ENCODE measurements at places on chromosomes 3 and 15. TPM values are rescaled to one million over a fixed set of nuclear protein-coding genes. Genes with fewer than 3 reads are reported as not detected.

DNA sequence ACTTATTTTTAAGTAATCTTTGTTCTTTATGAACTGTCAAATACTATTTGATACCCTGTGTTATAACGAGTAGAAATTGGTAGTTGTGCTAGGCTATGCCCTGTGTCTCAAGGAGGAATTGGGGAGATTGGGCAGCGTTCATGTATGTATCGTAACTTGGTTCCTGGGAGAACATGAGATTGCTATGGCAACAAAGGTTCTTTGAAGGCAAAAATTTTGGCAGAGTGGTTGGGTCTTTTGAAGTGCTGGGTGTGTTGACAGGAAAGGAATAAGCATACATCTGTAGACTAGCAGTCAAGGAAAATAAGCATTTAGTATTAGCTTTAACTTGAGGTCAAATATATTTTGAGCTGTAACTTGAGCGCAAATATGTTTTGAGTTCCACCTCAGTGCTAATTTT lies 45.3 kb downstream of the TCF12 start:
- H3K27ac ChIP-seq, result no peak overlapping the region
- peaks cover 24% of the 10 kb centered on the region for H3K4me1 ChIP-seq
- no peak for DNase-seq
- H3K36me3 ChIP-seq, result no peaks in the 10 kb centered on the region
- no peaks in the 10 kb centered on the region for H3K27me3 ChIP-seq
- H3K4me3 ChIP-seq, result no peak overlapping the region

GRCh38 chr15:51184627-51185026 lies 89.9 kb upstream of the TNFAIP8L3 start:
- no peak for DNase-seq
- no peaks in the 10 kb centered on the region for H3K4me1 ChIP-seq
- H3K4me3 ChIP-seq, result no peak overlapping the region
- peaks cover 12% of the 10 kb centered on the region for H3K27me3 ChIP-seq
- no peaks in the 10 kb centered on the region for H3K36me3 ChIP-seq

DNA sequence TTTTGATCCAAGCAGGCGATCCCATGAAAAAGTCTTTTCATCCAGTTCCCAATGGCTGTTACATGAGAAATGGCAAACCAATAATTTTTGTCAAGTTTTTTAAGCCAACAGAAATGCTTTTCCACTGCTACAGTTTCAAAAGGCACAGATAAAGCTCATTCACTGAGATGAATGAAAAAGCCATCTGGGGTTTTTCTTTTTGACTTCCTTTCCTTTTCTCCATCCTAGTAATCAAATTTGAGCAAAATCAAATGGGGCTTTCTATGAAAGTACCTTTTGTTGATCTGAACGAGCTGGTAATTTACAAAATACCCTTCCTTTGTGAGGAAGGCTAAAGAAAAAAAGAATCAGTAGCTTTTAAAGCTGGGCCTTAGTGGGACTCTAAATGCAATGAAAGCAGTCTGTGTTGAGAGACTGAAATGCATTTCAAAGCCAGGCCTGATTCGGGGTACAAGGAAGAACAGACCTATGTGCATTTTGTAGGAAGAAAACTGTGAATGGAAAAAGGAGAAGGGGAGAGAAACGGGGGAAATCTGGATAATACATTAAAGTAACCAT lies 185.2 kb upstream of the DNAJC19 start:
- no peak overlapping the region for H3K27ac ChIP-seq
- H3K36me3 ChIP-seq, result no peaks in the 10 kb centered on the region
- DNase-seq, result no peak
- H3K4me1 ChIP-seq, result no peaks in the 10 kb centered on the region
- H3K4me3 ChIP-seq, result no peak overlapping the region

GRCh38 chr3:186110975-186111974 lies 2.4 kb upstream of the ETV5 start:
- peaks cover 80% of the 10 kb centered on the region for H3K27me3 ChIP-seq
- H3K4me3 ChIP-seq, result peak overlapping the region; percentile 89

GRCh38 chr3:106518516-106518915 lies 649.7 kb upstream of the CBLB start:
- no peaks in the 10 kb centered on the region for H3K36me3 ChIP-seq
- DNase-seq, result no peak
- no peaks in the 10 kb centered on the region for H3K27me3 ChIP-seq
- H3K4me1 ChIP-seq, result peaks cover 2% of the 10 kb centered on the region
- H3K27ac ChIP-seq, result no peak overlapping the region
- H3K4me3 ChIP-seq, result no peak overlapping the region

- H3K4me1 ChIP-seq, result peaks cover 8% of the 10 kb centered on the region
- H3K4me3 ChIP-seq, result no peak overlapping the region
- no peaks in the 10 kb centered on the region for H3K27me3 ChIP-seq
- no peaks in the 10 kb centered on the region for H3K36me3 ChIP-seq
- H3K27ac ChIP-seq, result no peak overlapping the region
Observed at GRCh38 chr3:61182662-61183061, 68.6 kb downstream of the FHIT start.

GRCh38 chr3:99579965-99580364 lies 58.4 kb upstream of the COL8A1 start:
- H3K4me1 ChIP-seq, result no peaks in the 10 kb centered on the region
- H3K27ac ChIP-seq, result no peak overlapping the region
- H3K27me3 ChIP-seq, result no peaks in the 10 kb centered on the region

DNA sequence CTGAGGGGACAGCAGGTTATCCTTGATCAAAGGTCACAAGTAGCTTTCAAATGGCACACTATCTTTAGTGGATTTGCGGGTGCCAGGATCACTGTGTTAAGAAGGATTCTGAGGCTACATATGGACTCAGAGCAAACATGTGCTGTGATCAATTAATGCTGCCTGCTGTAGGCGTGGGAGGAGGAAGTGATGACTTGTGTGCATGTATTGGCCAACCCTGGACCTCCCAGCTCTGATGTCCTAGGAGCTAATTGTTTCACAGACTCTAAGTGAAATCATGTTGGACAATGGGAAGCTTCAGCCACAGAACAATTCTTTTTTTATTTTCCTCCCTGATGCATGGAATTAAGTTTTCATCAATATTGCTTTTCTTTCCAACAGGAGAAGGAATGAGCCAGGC lies 24.4 kb downstream of the FAH start:
- H3K4me3 ChIP-seq, result no peak overlapping the region
- peaks cover 46% of the 10 kb centered on the region for H3K36me3 ChIP-seq
- H3K27me3 ChIP-seq, result no peaks in the 10 kb centered on the region
- DNase-seq, result no peak

- H3K36me3 ChIP-seq, result no peaks in the 10 kb centered on the region
- peaks cover 3% of the 10 kb centered on the region for H3K4me1 ChIP-seq
- no peak overlapping the region for H3K4me3 ChIP-seq
- no peak overlapping the region for H3K27ac ChIP-seq
- no peak for DNase-seq
- H3K27me3 ChIP-seq, result peaks cover 48% of the 10 kb centered on the region
Observed at GRCh38 chr15:65069179-65069578, 1.4 kb upstream of the RASL12 start.

GRCh38 chr15:94206463-94207167 lies 24.7 kb upstream of the MCTP2 start:
- peak overlapping the region; percentile 96 for H3K27ac ChIP-seq
- peak; percentile 89 for DNase-seq
- H3K4me1 ChIP-seq, result peaks cover 27% of the 10 kb centered on the region

- no peaks in the 10 kb centered on the region for H3K36me3 ChIP-seq
- peak; percentile 79 for DNase-seq
- H3K4me3 ChIP-seq, result peak overlapping the region; percentile 25
- H3K27me3 ChIP-seq, result no peaks in the 10 kb centered on the region
Observed at GRCh38 chr3:7876741-7877297, 624.8 kb upstream of the LMCD1 start.

DNA sequence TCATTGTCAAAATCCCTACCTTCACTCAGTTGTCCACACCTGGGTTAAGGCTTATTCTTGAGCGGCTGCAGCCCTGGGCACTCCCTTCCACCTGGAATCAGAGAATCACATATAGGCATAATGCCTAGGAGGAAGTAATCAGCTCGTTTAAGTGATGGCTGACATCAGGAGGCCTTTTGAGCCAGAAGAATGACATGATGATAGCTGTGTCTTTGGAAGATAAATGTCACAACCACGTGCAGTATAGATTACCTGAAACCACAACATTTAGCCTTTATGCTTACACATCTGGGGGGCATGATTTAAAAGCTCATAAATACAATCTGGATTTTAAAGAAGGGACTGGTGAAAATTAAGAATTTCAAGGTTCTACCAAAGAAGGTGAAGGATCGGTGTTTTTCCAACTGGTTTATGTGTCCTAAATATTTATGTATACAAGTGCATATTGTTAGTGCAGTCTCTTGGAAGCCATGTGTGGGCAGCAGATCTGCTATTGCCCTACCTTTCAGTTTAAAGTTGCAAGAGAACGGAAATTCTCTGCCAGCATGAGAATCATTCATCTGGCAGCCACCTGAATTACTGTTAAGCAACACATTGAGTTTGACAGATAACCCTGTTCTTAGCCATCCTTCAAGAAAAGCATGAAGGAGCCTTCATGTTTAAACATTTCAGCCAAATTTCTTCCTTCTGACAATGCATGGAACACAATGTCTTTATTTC lies 163.4 kb upstream of the NR2E3 start:
- no peak overlapping the region for H3K4me3 ChIP-seq
- H3K27me3 ChIP-seq, result peaks cover 8% of the 10 kb centered on the region
- no peaks in the 10 kb centered on the region for H3K36me3 ChIP-seq

- peaks cover 26% of the 10 kb centered on the region for H3K4me1 ChIP-seq
- H3K27me3 ChIP-seq, result peaks cover 20% of the 10 kb centered on the region
- peak; percentile 46 for DNase-seq
- no peak overlapping the region for H3K27ac ChIP-seq
- H3K36me3 ChIP-seq, result peaks cover 7% of the 10 kb centered on the region
- no peak overlapping the region for H3K4me3 ChIP-seq
Observed at GRCh38 chr3:46022909-46023785, 4.1 kb downstream of the XCR1 start.

GRCh38 chr15:99305761-99306505 lies 54.7 kb downstream of the LRRC28 start:
- no peaks in the 10 kb centered on the region for H3K27me3 ChIP-seq
- peaks cover 2% of the 10 kb centered on the region for H3K4me1 ChIP-seq
- no peaks in the 10 kb centered on the region for H3K36me3 ChIP-seq
- H3K4me3 ChIP-seq, result no peak overlapping the region
- no peak for DNase-seq

GRCh38 chr3:169954142-169954756 lies 12.4 kb upstream of the SEC62 start:
- peaks cover 3% of the 10 kb centered on the region for H3K27me3 ChIP-seq
- DNase-seq, result no peak
- peaks cover 2% of the 10 kb centered on the region for H3K4me1 ChIP-seq
- no peak overlapping the region for H3K4me3 ChIP-seq
- H3K27ac ChIP-seq, result no peak overlapping the region

DNA sequence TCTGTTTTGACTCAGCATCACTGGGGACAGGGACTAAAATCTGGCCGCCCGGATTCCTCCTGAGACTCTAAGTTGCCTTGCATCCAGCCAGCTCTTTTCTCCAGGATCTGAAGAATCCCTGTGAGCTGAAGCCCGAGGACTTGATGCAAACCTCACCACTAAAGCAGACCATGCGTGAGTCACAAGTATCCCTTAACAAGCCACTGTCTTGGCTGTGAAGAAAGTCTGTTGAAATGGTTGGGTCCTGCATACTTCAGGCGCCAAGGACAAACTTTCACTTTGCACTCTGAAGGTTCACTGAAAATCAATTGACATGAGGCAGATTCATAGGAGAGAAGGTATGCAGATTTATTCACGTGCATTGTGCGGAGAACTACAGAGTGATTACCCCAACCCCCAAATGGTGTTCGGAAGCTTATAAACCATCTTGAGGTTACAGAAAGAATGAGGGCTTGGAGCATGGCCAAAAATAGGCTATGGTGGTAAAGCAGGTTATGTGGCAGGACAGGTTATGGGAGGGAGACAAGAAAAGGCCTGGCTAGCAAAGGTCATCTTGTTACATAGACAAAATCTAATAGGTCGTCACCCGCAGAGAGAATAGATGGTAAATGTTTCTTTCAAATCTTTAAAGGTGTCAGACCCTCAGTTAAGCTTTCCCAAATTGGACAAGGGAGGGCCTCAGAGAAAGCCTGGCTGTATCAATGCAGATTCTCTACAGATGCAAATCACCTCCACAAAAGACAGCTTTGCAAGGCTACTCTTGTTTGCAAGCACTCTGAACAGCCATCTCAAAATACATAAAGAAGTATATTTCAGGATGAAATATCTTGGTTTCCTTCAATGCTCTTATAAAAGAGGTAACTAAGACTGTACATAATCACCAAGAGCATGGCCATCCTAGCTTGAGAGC lies 126.3 kb upstream of the PLAAT1 start:
- no peak for DNase-seq
- H3K36me3 ChIP-seq, result no peaks in the 10 kb centered on the region
- peaks cover 4% of the 10 kb centered on the region for H3K27me3 ChIP-seq
- no peak overlapping the region for H3K4me3 ChIP-seq
- no peaks in the 10 kb centered on the region for H3K4me1 ChIP-seq

DNA sequence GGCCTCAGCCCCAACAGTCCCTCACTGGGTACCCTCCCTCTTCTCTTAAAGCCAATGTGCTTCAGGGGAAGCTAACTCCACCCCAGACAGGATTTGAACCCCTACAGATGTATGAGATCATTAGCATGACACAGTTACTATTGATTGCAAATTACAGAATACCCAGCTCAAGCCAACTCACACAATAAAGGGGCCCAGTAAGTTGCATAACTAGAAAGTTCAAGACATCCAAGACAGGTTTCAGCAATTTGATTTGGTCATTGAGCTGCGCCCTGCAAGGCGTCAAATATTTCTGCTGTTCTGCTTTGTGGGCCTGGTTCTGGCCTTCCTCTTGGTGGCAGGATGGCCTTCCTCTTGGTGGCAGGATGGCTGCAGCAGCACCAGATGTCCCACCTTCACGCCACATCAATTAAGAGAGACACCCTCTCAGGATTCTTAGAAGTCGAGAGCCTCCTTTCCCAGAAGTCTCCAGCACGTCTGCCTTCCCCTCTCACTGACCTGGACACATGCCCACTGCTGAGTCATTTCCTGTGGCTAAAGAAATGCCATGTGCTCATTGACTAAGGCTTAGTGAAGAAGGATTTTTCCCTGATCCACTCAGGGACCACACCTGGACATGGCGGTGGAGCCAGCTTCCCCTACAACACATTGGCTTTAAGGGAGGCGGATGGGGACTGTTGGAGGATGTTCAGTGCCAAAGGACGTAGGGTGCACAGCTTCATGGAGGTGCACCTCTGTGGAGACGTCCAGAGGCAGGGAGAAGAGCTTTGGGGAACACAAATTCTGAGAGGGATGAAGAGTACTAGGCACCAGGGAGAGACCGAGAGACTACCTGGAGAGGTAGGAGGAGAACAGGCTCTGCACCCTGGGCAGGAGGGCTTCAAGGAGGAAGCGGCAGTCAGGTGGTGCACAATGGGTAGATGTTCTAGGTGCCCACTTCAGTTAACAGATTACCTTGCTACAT lies 49.1 kb downstream of the DNASE1L3 start:
- no peak for DNase-seq
- peaks cover 7% of the 10 kb centered on the region for H3K36me3 ChIP-seq
- no peaks in the 10 kb centered on the region for H3K27me3 ChIP-seq
- no peak overlapping the region for H3K27ac ChIP-seq
- H3K4me3 ChIP-seq, result no peak overlapping the region

- H3K36me3 ChIP-seq, result peaks cover 11% of the 10 kb centered on the region
- H3K4me1 ChIP-seq, result peaks cover 2% of the 10 kb centered on the region
- H3K27me3 ChIP-seq, result no peaks in the 10 kb centered on the region
Observed at GRCh38 chr15:50024281-50024680, 94.8 kb downstream of the ATP8B4 start.

GRCh38 chr3:126537116-126537729 lies 13.3 kb downstream of the CHST13 start:
- H3K4me3 ChIP-seq, result no peak overlapping the region
- H3K4me1 ChIP-seq, result no peaks in the 10 kb centered on the region

The KCNAB1 gene
- total RNA-seq, result not detected

The PLA1A gene
- 0.31 TPM for total RNA-seq

The TMC3 gene
- not detected for total RNA-seq

The CFAP20DC gene
- total RNA-seq, result 0.98 TPM

The UBA7 gene
- total RNA-seq, result 91.7 TPM

The CEMIP gene
- not detected for total RNA-seq

The NRG4 gene
- not detected for total RNA-seq

The IMPG2 gene
- total RNA-seq, result 0.05 TPM

The VIPR1 gene
- total RNA-seq, result 0.80 TPM

Data from activated CD4-positive, alpha-beta T cell treated with anti-CD3 and anti-CD28 coated beads, Interleukin-2, amount 10 ng/mL, durations not matched to agents 24 days and 14 days (primary cell).